Anterior cingulate cortex (tissue), 58 donors: ENCODE measurements at places on chromosomes 4 and X.

GRCh38 chr4:100590325-100590724 is 72.5 kb upstream of the EMCN start:
- no peak for DNase-seq

DNA sequence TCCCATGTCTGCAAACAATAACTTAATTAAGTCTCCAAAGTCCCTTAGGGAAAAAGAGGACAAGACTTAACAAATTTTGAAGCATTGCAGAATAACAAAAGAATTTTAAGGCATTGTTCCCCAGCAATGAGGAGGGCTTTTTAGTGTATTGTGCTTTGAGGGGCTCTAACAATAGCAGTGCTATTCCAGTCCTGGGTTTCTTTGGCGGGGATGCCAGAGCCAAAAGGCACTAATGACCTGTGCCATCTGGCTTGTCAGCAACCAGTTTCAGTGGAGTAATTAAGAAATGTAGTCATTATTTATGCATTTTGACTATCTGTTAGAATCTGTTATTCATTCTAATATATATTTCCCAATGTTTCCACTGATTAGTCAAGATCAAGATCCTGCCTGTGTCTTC is 575.4 kb downstream of the SPRY1 start:
- DNase-seq = no peak

DNA sequence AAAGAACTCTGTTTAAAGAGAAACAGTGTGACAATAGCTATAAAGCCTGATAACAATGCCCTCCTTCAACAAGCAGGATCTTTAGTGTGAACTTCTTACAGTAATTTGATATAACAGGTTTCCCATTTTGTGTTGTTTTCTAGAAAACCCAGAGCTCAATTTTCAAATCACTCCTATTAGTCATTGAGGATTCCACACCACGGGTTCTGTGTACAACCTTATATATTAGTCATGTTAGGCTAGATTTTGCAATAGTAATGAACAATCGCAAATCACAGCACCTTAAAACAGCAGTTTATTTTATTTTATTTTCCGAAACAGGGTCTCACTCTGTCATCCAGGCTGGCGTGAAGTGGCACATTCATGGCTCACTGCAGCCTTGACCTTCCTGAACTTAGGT is 1020.9 kb upstream of the INTU start:
- DNase-seq = no peak

GRCh38 chr4:122053186-122053585 is 98.9 kb upstream of the BLTP1 start:
- DNase-seq = no peak

DNA sequence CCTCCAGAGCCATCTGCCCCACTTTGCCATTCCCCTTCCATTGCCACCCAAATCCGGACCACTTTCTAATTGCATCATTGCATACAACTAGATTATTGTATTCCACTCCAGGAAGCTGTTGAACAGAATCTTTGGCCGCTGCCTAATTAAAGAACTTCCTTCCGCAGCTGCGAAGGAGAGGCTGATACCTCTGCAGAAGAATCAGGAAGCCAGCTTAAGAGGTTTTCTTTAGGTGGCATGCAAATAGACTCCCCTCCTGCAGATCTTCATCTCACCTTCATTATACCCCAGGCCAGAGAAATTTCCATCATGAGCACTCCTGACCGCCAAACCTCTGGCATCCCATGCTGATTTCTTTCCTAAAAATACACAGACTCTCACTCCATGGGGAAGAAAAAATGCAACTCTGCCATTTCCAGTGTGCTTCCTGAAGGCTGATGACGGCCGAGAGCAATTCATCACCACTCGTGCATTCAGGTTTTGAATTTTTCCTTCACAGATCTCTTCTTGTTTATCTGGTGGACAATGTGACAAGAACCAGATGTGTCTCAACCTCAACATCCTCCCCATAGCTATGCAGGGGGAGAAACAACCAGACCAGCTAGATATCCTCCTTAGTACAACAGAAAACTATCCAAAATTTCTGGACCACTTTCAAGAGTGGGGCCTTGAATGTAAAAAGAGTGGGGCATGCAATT is 31.2 kb downstream of the LGI2 start:
- DNase-seq = no peak

DNA sequence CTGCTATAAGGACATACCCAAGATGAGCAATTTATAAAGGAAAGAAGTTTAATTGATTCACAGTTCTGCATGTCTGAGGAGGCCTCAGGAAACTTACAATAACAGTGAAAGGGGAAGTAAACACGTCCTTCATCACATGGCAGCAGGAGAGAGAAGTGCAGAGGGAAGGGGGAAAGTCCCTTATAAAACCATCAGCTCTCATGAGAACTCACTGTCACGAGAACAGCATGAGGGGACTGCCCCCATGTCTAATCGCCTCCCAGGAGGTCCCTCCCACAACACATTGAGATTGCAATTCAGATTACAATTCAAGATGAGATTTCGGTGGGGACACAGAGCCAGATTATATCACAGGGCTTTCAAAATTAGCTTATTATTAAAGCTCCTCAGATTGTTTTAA is 209.5 kb upstream of the PPP3CA start:
- DNase-seq = no peak

GRCh38 chrX:38882894-38883626 is 81.8 kb downstream of the MID1IP1 start:
- no peak for DNase-seq

DNA sequence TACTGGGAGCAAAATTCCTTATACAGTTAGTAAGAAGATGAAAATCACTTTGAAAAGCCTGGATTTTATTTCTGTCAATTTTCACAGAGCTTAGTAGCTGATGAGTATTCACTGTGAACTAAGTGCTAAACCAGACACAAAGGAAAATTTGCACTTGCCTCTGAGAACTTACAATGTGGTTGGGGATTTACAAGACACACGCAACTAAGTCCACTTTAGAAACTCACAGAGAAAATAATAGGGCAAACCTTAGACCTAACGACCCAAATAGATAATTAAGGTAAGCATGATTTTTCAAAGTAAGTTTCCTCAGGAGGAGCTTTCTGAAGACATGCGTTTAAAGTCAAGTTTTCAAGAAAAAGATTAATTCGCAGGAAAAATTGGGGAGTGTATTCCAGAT is 708.9 kb downstream of the ADGRL3 start:
- no peak for DNase-seq

DNA sequence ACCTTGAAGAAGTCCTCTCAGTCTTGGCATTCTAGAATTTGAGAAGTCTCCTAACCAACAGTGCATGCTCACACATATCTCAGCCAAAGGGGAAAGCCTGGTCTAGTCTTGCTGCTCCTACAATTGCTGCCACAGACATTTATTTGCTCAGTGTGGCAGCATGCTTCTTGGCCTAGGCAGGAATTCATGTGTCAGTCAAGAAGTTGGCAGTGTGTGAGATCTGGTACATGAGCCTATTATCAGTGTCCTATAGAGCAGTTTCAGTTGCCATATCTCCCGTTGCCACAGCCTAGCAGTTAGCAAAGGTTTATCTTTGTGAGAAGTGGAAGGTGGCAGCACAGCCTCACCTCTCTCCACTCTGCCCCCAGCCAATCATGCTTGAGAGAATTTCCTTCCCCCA is 176.9 kb upstream of the ARHGEF9 start:
- no peak for DNase-seq

DNA sequence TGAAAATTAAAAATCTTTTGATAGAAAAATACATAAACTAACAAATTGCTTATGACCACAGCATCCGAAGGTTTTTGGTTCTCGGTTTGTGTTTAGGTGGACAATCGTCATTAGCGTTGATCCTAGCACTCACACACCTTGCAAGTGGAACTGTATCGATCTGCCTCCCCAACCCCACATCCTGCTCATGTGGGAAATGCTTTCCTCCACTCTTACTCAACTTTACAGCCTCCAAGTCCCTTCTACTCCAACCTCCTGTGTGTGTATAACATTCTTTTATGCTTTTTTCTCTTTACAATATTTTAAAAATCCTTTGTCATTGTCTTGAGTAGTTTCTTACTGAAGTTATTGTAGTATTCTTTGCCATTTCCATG is 15.6 kb upstream of the TMEM131L start:
- DNase-seq = no peak

GRCh38 chrX:13587786-13588477 is 18.5 kb downstream of the EGFL6 start:
- DNase-seq = no peak

DNA sequence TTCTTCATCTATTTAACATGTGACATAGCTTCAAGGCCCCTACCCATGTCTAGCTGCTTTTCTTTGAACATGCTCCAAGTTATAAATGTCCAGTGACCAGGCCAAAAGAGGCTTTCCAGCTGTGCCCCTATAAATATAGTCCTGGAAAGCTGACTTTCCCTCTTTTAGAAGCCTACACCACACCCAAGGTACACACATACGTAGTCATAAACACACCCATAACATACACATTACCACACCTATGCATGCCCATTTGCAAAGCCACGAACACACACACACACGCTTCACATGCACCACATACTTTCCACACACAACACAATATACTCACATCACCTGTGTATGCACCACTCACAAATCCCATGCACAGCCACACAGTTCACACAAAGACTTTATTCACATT is 2.0 kb downstream of the ARHGAP36 start:
- no peak for DNase-seq

DNA sequence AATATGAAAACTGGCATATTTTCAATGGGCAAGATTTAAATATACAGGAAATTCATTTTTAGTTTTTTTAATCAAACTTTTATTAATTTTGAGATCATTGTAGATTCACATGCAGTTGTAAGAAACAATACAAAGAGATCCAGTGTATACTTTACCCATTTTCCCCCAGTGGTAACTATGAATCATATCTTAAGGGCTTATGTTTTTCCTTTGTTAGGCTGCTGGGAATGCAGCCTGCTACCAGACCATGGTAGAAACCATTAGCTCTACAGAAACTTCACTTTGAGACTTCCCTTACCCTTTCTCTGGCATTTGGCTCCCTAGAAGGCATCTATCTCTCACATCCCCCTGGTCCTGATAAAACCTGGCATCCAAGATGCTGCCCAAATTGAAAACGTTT is 147.6 kb upstream of the EOLA2 start:
- DNase-seq = no peak

DNA sequence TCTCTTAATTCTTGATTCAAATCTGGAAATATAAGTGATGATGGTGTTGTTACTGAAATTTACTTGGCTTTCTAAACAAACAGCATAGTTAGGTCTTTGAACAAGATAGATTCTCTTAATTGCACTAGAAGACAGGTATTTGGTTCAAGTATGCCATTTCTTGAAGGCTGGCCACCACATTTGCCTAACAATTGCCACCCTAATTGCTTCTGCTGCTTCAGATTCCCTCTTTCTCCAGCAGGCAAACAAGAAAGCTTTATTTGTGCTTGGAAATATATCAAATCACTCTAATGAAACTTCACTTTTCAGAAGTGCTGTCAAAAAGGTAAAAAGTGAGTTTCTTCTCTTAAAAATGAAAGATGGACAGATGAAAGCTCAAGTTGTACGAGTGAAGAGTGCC is 418.6 kb downstream of the INPP4B start:
- DNase-seq = no peak

GRCh38 chr4:749698-750666 is 44.4 kb downstream of the PCGF3 start:
- no peak for DNase-seq

GRCh38 chrX:107676559-107677378 is 48.5 kb downstream of the PRPS1 start:
- peak; percentile 6 for DNase-seq

GRCh38 chrX:42821803-42822443 is 44.0 kb upstream of the PPP1R2C start:
- no peak for DNase-seq

DNA sequence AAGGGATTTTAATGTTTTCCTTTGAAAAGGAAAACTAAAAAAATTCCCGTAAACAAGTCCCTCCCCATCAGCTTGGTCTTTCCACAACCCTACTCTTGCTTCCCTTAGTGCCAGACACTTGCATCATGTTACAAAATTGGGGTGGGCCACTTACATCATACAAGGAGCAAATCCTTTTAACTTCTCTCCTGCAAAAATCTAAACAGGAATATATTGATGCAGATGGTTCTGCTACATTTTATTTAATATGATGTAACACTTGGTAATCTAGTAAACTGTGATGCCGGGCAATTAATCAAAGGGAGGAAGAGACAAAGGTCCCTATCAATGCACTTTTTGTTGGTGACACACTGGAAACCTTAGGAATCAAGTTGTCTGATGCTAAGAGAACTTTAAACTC is 125.3 kb downstream of the UBE2K start:
- no peak for DNase-seq

DNA sequence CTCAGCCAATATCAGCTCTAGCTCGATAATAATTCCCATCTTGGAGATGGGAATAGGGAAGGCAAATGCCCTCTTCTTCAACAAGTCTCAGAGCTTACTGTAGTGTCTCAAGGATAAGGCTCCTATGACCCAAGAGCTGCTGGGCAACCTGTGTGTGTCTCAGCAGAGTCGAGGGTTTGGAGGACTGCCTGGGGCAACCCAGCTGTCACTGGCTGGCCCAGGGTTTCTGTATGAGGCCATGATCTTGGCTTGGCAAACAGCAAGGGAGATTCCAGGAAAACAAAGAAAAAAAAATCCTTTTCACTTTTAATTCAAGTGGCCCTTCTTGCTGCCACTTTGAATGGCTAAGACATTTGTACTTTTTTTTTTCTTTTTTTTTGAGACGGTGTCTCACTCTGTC is 34.4 kb downstream of the TMSB4X start:
- DNase-seq = no peak

GRCh38 chr4:168128601-168129000 is 36.3 kb downstream of the ANXA10 start:
- no peak for DNase-seq

DNA sequence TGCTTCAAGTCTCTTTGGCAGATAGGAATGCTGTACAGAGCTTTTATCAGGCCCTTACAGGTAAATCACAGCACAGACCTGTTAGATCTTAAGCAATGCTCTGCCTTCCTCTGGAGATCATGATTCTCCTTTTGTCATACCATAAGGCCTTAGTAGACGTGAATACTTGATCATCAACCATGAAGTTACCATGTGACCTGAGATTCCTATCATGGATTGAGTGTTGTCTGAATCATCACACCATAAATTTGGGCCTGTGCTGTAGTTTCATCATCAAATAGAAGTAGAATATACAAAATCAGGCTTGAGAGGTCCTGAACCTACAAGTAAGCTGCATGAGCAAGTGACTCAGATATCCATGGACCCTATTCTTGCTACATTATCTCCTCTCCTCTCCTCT is 466.8 kb upstream of the INTU start:
- no peak for DNase-seq

- no peak for DNase-seq
These were observed 41.5 kb upstream of the BMP2K start for GRCh38 chr4:78734441-78735162.

- DNase-seq = no peak
These were observed 19.5 kb upstream of the HADH start for GRCh38 chr4:107970063-107970798.

- no peak for DNase-seq
These were observed 106.7 kb upstream of the PRKX start for GRCh38 chrX:3820167-3820566.

DNA sequence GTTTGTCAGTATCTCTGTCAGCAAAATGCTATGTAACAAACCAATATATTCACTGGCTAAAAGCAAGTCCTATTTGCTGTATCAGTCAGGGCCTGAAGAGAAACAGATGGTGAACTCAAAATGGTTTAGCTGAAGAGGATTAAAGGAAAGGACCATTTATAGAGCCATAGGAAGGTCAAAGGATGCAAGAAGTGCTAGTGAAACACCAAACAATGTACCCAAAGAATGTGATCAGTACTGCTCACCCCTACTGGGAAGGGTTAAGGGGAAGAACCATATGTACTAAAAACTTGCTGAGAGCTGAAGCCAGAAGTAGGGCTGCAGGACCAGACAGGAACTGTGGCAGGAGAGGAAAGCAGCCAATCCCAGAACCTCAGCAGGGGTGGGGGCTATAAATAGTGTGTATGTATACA is 479.3 kb downstream of the INPP4B start:
- no peak for DNase-seq
